ENCODE measurements at places on chromosomes 1 and 21. TPM values are rescaled to one million over a fixed set of nuclear protein-coding genes. Genes with fewer than 3 reads are reported as not detected.

DNA sequence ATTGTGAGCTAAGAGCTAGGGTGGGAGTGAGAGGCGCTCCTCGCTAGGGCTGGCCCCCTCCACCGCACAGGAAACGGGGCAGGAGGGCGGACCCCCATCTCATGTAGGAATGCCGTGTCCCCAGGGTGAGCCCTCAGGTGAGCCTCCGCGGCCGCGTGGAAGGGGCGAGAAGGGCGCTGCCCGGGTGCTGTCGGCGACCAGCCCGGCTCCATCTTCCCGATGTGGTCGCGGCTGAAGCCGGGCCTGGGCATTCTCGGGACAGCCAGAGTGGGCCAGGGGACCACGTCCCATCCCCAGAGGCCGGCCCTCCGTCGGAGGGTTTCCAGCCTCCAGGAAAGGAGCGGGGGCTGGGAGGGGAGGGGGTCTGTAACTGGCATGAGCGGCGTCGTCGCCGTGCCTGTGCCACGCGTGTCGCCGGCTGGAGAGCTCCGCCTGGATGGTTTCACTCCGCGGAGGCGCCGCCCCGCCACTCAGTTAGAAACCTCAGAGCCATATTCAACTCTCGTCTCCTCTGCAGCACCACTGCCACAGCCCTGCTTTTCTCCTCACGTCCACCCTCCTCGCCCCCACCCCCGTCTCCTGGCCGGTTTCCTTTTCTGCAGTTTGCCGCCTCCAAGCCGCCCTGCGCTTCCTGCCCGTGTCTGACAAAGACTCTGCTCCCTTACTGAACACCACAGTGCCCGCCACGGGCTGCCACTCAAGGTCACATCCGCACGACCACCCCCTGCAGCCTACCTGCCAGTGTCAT is at the start of gene TMEM269:
TMEM269 (plus strand) TSS at position 46 of the 748 bp plus-strand sequence. CDS start 4,903 bp downstream, outside the sequence.
- DNase-seq: no peak

DNA sequence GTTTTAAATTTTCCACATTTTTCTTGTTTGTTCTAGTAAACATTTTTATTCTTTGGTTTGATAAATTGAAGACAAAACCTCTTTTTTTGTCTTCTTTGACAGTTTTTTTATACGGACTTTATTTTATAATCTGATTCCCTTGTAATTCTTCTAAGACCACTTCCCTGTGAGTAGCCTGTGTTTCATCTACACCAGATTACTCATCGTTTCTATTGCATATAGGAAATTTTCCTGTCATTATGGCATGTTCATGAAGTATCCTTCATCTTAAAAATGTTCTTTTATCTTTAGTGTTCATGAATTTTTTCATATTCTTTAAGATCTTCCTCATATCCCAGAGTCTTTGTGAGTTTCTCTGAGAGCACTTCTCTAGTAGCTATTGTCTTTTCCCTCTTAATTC is 109.8 kb downstream of the USP25 start:
- no peak for DNase-seq

- no peak for DNase-seq
Measured at GRCh38 chr1:180899262-180899661, 13.4 kb upstream of the KIAA1614 start.

GRCh38 chr1:207669528-207670009 is 24.6 kb downstream of the CR1L start:
- DNase-seq: no peak

DNA sequence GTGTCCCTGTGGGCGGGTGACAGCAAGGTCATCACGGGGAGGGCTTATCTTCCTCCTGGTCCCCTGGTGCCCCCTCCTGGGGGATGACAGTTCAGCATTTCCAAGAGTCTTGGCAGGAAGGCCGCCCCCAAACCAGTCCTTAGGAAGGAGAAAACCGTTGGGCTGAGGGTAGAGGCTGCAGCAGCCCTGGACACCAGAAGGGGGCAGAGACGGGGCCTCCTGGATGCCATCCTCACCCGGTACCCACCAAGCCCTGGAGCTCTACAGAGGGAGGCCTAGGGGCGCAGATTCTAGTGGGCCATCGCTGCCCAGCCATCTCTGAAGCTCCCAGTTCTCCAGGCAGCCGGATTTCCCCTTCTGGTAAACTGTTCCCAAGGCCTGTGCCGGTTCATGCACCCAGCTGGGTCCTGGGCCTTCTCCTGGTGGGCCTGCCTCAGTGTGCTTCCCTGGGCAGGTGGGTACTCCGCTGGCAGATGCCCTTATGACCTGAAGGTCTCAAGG is 14.8 kb upstream of the ZNF669 start:
- DNase-seq: no peak

PPFIA4 gene
- 6.0 TPM for total RNA-seq

Data from chondrocyte (in vitro differentiated cells).